Glomerular endothelial cell (primary cell): ENCODE measurements at places on chromosomes 11 and 22.

DNA sequence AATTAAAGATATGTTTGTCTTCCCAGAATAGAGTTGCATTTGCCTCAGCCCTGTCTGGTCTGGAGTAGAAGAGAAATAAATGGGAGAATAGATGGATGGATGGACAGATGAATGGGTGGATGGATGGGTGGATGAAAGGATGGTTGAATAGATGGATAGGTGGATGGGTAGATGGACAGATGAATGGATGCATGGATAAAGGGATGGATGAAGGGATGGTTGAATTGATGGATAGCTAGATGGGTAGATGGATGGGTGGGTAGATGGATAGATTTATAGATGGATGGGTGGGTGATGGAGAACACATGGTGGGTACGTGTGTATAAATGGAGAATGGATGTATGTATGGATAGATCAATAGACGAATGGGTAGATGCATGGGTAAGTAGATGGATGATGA lies 8.5 kb downstream of the CRYBB1 start:
- no peak for DNase-seq

DNA sequence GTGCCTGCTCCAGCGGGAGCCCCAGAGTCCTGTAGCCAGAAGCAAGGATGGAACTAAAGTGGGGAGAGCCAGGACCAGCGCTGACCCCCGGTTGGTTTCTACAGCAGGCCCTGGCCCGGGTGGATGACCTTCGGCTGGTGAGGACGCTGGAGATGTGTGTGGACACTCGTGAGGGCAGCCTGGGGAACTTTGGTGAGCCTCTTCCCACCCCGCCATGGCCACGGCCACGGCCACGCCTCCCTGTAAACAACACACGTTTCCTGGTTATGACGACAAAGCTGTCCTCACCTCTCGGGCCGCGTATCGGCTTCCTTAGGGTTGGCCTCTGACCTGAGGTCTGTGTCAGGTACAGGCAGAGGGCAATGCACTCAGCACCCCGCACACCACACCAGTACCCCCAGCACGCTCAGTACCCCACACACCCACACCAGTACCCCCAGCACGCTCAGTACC lies 4.1 kb downstream of the LRRC56 start:
- no peak for DNase-seq

GRCh38 chr11:34459507-34460162 lies 20.9 kb downstream of the CAT start:
- no peak for DNase-seq

DNA sequence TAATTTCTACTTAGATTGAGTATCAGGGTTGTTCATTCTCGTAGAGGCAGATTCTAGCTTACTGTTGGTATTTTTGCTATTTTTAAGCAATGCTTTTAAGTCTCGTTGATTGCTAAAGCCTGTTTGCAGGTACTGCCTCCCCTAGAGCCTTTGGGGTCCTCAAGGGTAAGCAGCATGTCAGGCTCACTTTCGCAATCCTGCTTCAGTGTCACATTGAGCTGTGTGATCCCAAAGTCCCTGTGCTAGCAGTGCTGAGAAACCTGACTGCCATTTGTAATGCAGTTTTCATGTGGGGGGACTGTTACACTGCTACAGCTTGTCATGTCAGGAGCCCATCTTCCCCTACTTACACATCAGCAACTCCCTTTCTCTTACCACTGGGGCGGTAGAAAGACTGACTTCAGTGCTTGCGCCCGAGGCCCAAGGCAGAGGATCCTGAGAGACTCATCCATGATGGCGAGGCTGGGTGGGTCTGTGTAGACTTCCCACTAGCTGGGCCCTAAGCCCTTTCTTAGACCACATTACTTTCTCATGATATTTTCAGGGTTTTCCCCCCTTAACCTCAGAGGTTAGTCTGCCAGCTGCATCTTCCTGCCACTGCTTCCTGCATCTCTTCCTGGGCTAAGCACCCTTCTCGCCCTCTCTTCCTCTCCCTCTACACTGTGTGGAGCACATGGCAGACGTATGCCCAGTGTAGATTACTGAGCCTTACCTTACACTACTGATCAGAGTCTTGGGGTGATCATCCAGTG lies 40.8 kb upstream of the ST14 start:
- no peak for DNase-seq

DNA sequence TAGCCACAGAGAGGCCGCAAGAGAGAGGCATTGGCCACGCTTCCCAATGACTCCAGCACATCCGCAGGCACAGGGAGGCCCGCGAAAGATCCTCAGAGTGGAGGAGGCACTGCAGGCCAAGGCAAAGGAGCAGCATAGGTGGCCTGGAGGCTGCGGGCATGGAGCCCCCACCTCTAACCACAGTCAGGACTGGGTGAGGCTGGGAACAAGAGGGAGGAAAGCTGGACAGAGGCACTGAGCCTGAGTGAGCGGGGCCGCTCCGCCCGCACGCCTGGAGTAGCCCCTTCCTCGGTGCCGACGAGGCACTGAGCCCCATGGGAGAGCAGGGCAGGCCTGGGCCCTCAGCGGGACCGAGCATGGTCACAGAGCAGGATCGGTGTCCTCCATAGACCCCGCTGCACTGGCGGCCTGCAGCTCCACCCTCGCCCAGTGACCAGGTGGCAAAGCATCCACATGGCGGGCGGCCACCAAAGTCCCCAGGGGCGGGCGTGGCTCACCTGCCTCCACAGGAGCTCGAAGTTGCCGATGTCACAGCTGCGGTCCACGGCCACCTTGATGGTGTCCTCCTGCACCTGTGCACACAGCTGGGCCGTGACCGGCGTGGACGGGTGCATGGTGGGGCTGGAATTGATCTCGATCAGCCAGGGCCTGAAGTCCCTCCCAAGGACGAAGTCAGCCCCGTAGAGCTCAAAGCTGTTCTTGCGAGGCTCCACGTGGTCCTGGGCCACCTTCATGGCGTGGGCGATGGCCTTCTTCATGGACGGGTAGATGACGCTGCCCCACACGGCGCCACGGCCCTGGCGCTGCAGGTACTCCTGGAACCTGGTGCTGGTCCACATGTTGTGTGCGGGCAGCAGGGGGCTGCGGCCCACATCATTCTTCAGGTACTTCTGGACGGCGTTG lies 18.9 kb upstream of the IL17REL start:
- DNase-seq: no peak

- no peak for DNase-seq
These were observed 286.4 kb upstream of the C11orf87 start for GRCh38 chr11:109135627-109136026.

DNA sequence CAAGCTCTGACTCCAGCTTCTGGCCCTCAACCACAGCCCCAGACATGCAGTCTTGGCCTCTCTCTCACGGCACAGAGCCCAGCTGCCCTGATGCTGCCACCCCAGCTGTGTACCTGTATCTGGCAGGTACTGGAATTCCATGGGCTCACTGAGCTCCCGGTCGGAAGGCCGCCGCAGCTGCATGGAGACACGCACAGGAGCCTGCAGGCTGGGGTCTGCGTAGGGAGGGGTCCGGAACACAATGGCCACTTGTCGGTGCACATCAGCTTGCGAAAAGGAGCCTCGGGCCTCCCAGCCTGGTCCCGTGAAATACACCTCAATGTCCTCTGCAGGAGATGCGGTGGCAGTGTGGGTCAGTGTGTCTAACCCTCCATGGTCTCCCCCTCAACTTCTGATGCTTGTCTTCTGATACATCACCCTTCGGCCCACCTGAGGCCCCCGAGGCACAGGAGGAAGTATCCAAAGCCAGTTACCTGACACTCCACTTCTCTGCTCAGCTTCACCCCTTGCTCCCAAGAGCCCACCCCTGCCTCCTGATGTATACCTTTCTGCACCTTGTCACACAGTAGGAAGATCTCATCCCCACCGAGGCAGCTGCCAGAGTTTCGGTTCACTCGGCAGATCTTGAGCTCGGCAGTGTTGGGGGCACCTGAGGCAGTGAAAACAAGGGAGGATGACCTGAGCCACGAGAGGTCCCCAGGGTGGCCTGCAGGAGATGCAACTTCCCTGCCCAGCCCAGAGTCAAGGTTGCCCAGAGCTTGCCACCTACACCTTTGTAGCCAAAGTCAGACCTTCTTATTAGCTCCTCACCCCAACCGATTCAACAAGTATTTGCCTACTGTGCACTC lies 4.3 kb downstream of the RELA start:
- no peak for DNase-seq

DNA sequence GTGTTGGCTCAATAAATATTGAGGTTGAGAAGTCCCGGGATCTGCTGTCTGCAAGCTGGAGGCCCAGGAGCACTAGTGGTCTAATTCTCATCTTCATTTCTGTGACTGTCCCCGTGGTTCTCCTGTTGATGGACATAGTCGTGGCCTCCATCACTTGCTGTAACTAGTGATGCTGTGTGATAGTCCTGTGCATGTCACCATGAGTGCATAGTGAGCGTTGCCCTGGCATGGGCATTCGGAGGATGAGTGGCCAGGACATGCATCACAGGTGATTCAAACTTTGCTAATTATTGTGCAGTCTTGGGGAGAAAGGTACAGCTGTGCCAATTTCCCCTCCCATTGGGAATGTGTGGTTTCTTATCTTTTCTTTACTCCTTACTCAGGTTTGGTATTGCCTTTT lies 902.2 kb downstream of the BRD1 start:
- no peak for DNase-seq

DNA sequence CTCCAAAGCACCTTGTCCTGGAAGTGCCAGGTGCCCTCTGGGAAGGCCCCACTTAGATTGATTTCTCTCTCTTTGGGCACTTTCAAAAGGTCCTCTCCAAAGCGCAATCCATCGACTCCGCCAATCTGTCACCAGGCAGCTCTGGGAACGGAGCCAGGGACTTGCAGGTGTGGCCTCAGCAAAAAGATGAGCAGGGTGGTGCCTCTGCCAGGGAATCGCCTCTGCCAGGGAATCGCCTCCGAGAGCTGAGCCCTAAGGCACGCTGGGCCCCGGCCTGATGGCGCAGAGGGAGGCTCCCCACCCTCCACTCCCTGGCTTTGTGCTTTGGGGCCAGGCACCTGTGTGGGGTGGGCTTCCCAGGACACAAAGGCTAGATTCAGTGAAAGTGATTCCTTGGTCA lies 1391.3 kb downstream of the TBC1D22A start:
- no peak for DNase-seq

DNA sequence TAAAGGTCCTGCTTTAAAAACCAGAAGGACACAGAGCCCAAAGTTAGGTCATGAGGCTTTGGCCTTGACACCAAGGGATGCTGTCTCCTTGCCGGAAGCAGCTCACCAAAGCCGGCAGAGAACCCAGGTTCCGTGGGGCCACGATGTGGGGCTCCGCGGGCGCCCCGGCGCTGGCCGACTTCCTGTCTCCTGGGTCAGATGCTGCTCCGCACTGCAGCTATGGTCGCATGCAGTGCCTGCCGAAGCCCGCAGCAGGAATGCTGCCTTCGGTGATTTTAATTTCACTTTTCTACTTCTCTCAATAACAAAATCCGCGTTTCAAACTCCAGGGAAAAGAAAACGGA lies 454 bp upstream of the OTUB1 start:
- DNase-seq: no peak

DNA sequence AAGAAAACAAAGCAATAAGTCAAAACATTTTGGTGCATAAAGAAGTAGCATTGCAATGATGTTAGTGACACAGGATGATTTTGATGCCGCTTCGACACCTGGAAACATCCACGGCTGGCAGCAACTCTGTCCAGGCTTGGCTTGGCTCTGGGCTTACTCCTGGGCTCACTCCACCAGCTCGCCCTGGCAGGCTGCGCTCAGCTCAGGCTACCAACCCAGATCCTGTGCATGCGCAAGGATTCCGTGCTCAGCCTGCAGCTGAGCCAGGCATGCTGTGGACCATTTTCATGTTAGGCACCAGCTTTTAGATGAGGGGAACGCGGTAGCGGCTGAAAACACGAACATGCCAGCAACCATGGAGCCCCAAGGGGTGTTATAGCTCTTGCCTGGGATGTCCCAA lies 66.0 kb downstream of the SLC25A17 start:
- no peak for DNase-seq
